ENCODE measurements at places on chromosomes 1 and 21.

DNA sequence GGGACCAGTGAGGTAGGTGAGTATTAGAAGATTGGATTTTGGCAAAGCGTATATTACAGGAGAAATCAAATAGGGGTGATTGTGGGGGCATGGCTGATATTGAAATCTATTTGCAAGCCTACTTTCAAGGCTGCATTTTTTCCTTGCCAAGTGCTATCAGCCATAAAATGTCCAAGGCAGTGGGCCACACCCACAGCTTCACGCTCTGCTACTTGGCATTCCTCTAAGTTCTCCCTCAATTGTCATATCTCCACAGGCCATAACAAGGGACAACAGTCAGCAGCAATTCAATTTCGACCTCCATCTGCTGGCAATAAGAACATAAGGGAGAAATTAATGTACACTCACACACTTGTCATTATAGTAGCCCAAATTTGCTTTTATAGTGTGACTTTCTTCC is 667.1 kb upstream of the PKN2 start:
- no peak for DNase-seq

DNA sequence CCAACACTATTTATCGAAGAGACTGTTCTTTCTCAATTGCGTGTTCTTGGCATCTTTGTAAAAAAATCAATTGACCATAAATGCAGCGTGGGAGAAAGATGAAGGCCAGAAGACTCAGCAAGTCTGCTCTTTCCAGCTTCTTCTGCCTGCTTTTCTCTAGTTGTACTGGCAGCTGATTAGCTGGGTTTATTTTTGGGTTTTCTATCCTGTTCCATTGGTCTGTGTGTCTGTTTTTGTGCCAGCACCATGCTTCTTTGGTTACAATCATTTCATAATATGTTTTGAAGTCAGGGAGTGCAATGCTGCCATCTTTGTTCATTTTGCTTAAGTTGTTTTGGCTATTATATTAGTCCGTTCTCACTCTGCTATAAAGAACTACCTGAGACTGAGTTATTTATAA is 201.8 kb upstream of the B3GALT2 start:
- no peak for DNase-seq

- DNase-seq, result no peak
Measured at GRCh38 chr1:87449348-87449963, 120.8 kb downstream of the LMO4 start.

GRCh38 chr1:174964261-174964971 is 35.3 kb upstream of the CACYBP start:
- no peak for DNase-seq

- DNase-seq, result no peak
Measured at GRCh38 chr1:151739590-151740355, 18.5 kb downstream of the RIIAD1 start.

- DNase-seq, result no peak
Measured at GRCh38 chr1:56867491-56867890, 12.9 kb downstream of the C8A start.

DNA sequence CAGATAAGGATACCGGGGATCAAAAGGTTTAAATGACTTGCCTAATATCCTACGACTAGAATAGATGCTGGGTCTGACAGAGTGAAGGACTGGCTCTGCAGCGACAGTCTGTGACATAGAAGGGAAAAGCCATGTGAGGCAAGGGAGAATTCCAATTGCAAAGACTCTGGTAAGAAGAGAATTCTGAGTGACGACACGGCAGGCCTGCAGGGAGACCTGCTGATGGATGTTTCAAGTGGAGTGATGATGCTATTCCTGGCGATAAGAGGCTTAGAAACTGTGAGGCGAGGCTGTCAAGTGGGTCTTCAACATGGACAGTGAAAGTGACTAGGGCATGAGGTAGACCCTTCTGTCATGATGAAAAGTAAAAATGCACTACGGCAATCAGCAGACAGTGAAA is 176.6 kb upstream of the PBX1 start:
- DNase-seq, result no peak

GRCh38 chr1:222372221-222372620 is 175.7 kb downstream of the HHIPL2 start:
- no peak for DNase-seq

GRCh38 chr1:17061892-17062291 is 8.1 kb upstream of the SDHB start:
- no peak for DNase-seq

- no peak for DNase-seq
Measured at GRCh38 chr1:59926381-59927123, at the start of gene CYP2J2. Gene CYP2J2 (minus strand): TSS chr1:59926773. CDS start chr1:59926746, 27 bp downstream.

- peak; percentile 73 for DNase-seq
Measured at GRCh38 chr1:150149271-150150132, at the start of gene PLEKHO1. Gene PLEKHO1 (plus strand): TSS chr1:150149916. CDS start chr1:150150258, 342 bp downstream.

GRCh38 chr1:204731509-204731908 is 46.0 kb upstream of the LRRN2 start:
- no peak for DNase-seq

- no peak for DNase-seq
Measured at GRCh38 chr1:53536606-53537005, 77.4 kb downstream of the DMRTB1 start.

DNA sequence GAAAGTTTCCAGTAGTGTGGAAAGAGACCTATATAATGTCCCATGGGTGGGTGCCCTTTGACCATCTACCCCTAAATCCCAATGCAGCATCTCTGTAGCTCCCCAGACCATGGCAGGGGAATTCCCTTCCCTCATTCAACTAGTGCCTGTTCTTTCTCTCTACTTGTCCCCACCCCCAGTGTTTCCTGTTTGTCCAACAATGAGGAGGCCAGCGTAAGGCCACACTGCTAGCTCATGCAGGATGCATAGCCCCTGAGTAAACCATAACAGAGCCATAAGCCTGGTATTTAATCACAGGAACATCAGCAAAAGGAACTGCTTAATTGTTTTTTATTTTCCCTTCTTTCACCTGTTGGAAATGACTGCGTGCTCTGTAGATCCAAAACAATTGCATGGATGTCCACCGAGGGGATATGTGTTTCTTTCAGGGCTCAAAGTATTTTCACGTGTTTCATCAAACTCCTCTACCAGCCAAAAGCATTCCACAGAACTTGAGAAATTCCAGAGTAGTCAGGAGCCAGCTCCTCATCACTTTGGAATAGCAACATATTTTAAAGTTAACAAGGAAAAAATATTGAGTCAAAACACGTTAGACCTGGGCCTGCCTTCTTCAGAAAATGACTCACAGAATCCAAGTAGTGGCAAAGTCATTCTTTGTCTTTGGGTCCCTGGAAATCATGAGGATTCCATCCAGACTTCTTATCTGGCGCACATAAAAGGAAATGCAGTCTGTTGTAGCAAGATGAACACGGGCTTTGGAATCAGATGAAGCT is 162.5 kb upstream of the SGIP1 start:
- peak; percentile 46 for DNase-seq

DNA sequence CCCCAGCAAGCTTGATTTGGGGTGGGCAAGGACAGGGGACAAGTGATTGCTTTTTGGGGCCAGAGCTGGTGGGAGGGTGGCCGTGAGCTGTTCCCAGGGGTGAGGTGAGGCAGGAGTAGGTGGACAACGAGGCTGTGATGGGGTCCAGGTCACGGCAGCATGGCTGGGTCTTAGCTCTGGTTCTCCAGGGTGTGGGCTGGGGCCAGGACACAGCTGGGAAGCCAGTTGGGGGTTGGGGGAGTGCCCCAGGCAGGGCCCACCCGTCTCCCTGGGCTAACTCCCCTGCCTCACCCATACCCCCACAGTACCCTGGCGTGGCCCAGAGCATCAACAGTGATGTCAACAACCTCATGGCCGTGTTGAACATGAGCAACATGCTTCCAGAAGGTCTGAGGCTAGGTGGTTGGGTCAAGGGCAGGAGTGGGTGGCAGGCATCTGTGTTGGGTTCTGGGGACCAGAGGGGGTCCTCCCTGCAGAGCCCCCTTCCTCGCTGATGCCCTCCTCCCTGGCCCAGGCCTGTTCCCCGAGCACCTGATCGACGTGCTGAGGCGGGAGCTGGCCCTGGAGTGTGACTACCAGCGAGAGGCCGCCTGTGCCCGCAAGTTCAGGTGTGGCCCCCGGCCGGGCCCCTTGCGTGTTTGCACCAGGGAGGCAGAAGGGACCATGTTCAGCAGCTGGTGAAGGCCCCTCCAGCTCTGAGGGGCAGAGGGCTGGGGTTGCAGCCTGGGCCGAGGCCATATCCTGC is 43.3 kb downstream of the COQ8A start:
- DNase-seq, result no peak

DNA sequence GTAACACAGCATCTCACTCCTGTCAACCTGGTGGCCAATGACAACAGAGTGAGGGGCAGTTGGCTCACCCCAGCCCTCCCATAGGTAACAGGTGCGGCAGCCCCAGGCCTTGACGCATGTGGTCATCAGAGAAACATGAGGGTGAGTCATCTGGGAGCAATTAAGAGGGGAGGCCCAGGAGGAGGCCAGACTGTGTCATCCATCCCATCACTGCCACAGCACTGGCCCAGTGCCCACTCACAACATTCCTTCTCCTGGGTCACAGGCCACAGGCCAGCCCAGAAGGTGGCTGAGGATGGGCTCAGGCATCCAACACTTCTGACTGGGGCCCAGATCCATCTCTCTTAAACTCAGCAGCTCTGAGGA is 17.1 kb downstream of the TEX35 start:
- peak; percentile 8 for DNase-seq

GRCh38 chr21:45548711-45549491 is 6.7 kb upstream of the SLC19A1 start:
- no peak for DNase-seq

DNA sequence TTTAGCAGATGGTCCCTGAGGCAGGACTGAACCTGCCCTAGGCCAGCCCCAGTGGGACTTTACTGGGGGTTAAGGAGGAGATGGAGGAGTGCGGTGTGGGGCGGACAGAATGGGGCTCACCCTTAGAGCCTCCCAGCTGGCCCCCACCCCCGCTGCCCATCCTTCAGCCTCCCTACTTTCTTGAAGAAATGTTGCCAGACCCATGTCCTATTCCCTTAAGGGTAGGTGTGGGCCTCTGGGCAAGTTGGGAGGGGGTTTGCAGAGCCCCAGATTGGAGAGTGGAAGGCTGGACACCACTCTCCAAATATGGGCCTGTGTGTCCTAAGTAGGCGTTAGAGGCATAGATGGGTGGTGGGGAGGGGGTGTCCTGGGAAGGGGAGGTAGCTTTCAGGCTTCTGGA is 19.2 kb upstream of the EPS8L3 start:
- DNase-seq, result no peak

DNA sequence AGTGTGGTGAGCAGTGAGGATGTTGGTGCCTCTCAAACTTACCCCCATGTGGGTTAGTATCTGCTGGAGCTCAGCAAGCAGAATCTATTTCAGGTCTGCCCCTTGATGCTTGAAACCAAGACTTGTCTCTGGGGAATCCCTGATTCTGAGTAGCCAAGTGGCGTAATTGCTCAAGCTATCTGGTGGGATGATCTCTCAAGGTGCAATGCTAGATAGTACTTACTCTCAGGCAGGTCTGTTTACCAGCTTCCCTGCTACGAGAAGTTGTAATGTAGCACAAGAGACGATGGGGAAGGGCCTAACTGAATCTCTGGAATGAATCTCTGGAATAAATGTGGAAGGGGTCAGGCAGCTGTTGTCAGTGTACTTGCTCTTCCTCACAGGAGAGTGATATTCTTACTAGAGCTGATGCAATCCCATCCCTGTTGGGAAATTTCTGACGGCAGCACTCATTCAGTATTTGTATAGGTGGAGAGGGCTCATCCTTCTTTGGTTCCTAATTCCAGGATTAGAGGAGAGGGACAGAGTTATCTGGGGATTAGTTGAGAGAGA is 65.4 kb downstream of the MACF1 start:
- no peak for DNase-seq

DNA sequence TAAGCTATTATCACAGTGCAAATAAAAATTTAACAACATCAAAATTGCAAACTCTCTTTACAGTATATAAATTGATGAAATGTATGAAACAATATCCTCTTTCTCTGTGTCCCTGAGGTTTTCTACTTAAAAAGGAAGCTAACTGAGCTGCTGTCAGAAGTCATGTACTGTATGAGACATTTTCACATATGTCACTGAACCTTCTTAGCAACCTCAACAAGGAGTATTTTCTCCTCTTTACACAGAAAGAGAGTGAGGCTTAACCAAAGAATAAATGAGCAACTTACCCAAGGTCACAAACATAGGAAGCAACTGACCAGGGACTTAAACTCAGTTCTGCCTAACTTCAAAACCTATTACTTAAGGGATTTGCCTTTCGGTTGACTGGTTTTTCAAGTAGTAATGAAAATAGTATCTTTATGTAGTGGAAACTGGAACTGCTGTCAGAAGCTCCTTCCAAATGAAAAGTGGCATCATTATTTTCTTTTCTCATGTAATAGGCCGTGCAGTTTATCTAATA is 288.9 kb downstream of the LRRIQ3 start:
- DNase-seq, result no peak

DNA sequence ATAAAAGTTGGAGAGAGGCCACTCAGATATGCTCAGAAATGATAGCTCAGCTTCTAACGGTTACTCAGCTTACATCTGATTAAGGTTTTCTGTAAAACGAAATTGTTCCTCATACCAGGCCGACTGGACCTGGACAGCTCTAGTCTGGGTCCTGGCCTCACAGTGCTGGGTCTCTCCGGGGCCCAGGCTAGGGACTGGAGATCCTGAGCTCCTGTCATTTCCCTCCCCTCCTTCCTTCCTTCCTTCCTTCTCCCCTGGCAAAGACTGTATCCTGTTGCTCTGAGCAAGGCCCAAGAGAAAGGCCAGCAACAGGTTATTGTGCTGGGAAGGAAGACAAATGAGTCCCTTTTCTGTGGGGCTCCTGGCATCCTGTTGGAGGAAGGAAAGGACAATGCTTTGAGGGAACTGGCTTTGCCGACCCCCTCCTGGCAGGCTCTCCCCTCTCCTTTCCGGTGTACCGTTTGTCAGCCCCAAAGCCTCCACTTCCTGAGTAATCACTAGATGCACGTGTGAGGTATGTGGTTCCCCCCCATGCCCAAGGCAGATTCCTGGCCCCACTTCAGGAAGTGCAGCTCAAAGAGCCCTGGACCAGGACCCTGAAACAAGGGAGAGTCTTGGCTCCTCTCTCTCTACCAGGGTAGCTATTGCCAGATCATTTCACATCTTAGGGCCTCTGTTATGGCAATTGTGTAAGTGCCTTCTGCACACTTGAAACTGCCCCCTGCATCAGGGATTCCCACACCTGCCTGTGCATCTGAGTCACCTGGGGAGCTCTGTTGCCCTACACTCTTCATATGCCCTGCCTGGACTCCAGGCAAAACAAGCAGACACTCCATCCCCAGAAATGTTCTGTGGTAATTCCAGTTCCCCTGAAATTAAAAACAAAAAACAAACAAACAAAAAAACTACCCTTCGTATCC is 212.7 kb upstream of the FGGY start:
- DNase-seq, result no peak
